ENCODE measurements at places on chromosomes 2 and 18.

GRCh38 chr2:241048949-241049343 lies 50.5 kb downstream of the SNED1 start:
- no peak for DNase-seq

- no peak for DNase-seq
These were observed 77.9 kb downstream of the EML6 start for GRCh38 chr2:54801352-54801751.

- DNase-seq: no peak
These were observed 14.4 kb downstream of the OTOF start for GRCh38 chr2:26463244-26464192.

DNA sequence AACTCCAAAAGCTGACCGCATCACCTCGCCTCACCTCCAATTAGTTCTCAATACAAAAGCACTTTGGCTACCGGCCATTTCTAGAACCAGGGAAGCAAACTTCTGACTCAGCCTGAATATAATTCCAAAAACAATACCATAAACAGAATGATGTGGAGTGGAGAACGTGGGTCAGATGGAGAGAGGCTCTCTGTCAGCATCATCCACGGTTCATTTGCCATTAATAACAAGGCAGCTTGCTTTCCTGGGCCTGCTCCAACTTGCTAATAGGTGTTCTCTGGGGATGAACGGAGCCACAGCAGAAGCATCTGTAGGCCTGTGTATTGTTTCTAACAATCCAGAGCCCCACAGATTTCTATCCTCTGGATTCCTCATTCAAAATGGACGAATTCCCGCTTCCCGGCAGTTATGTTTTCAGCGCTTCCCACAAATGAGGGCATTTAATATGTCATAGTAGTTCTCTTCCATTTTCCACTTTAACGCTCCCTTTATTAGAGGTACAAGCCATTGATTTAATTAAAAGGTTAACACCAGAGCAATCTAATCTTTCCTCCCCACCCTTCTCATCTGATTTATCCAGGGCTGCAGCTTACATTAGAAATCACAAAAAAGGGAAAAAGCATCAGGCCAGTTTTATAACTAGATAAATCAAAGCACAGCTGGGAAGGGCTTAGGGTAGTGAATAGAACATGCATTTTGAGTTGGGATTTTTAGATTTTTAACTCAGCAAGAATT lies 23.2 kb upstream of the CNTNAP5 start:
- DNase-seq: no peak

GRCh38 chr2:47360927-47361326 lies 42.0 kb upstream of the MSH2 start:
- DNase-seq: no peak

DNA sequence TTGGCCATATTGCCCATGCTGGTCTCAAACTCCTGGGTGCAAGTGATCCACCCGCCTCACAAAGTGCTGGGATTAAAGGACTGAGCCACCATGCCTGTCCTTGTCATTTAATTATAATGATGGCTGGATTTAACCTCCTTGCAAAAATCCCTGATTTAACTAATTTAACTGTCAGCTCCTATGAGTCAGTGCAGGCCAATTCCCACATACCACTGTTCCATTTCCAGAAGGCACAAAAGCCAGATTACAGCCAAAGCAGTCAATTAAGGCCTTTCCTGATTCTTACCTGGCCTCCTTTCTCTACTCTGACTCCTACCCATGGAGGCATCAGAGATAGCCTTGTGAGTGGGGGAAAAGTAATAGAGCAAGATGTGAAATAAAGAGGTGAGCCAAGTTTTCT lies 12.3 kb upstream of the SLC35F5 start:
- DNase-seq: no peak

- no peak for DNase-seq
These were observed 34.4 kb upstream of the TRAPPC8 start for GRCh38 chr18:31977270-31977872.
